ENCODE measurements at places on chromosomes 5 and 9. TPM values are rescaled to one million over a fixed set of nuclear protein-coding genes. Genes with fewer than 3 reads are reported as not detected.

GRCh38 chr9:98144076-98144475 lies 25.1 kb upstream of the TRIM14 start:
- no peak for DNase-seq

DNA sequence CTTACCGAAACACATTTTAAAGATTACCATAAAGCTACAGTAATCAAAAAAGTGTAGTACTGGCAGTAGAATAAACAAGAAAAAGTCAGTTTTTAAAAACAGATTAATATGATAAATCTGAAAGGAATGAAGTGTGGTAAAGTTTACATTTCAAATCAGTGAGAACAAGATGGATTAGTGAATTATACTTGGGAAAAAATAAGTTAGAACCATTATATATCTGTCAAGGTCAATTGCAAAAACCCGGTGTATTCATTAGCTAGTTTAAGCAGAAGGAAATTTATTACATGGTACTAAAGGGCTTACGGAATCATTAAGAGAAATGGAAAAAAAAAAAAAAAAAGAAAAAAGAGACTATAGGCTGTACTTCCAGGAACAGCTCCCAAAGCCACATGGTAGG lies 164.3 kb downstream of the MUSK start:
- DNase-seq = no peak

- DNase-seq = no peak
Observed at GRCh38 chr5:28104080-28104479, 1065.7 kb upstream of the CDH9 start.

- DNase-seq = peak; percentile 81
Observed at GRCh38 chr9:33025572-33026342, 684 bp downstream of the DNAJA1 start.

DNA sequence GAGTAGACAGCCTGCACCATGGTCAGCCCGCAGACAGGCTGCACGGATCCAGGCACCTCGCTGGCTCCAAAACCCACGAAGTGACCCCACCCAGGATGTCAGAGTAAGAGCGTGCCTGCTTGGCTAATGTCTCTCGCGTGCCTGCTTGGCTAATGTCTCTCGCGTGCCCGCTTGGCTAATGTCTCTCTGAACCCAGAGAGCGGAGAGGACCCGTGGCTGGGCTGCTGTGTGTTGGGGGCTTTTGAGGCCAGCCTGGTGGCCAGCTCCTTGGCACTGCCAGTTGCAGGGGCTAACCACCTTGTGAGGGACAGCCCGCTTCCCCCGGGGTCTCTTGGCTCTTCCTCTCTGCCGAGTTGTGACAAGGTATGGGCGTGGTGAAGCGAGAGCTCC lies 8.9 kb upstream of the RXRA start:
- DNase-seq = no peak

DNA sequence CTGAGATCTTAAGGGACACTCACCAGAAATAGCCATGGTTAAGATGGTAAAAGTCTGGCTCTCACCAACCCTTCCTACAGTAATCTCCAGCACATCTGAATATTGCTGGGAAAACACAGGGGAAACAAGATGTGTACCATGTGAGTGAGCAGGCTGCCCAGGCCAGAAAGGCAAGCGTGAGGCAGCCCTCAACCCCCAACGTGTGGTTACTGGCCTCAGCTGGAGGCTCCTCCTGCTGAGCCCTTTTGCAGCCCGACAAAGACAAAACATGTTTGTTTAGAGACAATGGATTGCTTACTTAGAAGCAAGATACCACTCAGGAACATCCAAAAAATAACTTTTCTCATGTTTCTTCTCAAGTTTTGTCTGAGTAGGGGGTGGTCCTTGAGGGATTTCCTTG lies 16.6 kb downstream of the ZFP62 start:
- no peak for DNase-seq

- no peak for DNase-seq
Observed at GRCh38 chr9:114244570-114244969, 78.3 kb upstream of the ORM1 start.

- DNase-seq = no peak
Observed at GRCh38 chr5:156681265-156681664, 168.8 kb upstream of the PPP1R2B start.

DNA sequence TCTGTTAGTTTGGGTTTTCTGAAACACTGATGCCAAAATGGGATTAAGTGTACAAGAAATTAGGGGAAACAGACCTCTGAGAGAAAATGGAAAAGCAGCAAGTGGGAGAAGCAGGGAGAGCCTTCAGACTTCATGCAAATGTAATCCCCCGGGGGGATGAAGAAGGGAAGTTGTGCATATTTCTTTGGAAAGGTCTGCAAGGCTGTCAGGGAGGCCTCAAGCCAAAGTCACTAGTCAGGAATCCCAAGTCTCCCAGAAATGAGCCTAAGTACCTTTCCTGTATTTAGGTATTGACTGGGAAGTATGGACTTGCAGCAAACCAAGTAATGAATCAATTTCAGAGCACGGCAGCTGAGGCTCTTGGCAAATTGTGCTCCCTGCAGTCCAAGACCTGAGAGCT lies 2.2 kb downstream of the FTMT start:
- DNase-seq = no peak

DNA sequence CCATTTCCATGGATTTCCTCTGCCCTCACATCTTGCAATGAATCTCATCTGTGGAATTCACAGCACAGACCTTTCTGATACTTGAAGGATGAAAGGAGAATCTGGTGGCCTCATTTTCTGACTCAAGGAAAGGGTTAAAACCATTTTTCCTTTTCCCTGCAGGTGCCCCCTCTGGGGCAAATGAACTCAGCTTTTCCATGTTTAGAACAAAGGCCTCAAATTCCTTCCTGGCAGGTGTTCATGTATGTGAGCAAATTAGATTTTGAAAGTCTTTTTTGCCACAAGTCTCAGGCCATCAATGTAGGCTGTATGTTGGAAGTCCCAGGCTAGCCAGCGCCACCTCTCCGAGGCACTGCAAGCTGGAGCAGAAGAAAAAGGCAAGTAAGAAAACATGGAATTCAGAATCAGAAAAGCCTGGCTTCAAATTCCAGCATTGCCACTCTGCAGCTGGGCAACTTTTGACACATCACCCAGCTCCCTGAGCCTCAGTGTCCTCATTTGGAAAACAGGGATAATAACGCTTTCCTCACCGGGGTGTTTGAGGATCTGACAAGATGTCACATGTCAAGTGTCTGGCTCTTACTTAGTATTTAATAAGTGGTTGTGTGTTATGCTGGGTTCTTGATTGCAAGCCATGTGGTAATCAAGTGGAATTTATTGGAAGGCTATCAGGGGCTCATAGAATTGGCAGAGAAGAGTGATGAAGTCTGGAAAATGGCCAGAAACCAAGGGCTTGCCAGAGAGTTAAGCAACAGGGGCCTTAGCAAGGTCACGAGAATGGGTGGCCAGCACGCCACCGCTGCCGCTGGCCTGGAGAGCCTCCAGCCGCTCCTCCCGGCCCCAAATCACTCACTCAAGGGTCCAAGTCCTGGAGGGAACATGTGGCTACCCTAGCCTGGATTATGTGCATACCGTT lies 48.4 kb upstream of the SMIM23 start:
- no peak for DNase-seq

DNA sequence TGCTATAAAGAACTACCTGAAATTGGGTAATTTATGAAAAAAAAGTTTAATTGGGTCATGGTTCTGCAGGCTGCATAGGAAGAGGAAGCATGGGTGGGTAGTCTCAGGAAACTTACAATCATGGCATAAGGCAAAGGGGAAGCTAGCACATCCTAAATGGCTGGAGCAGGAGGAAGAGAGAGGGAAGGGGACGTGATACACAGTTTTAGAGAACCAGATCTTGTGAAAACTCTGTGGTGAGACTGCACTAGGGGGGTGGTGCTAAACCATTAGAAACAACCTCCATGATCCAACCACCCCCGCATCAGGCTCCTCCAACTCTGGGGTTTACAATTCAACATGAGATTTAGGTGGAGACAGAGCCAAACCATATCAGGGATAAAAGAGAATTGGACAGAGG lies 624.2 kb downstream of the PRR16 start:
- DNase-seq = no peak

- no peak for DNase-seq
Observed at GRCh38 chr5:157372472-157372822, 87.6 kb upstream of the NIPAL4 start.

SPATA31A3 gene
- total RNA-seq = not detected

TAS2R1 gene
- total RNA-seq = not detected

TAL2 gene
- total RNA-seq = 0.39 TPM

CCDC171 gene
- 1.9 TPM for total RNA-seq

All from activated CD8-positive, alpha-beta T cell treated with anti-CD3 and anti-CD28 coated beads, Interleukin-2, amount 10 ng/mL, durations not matched to agents 7 days and 5 days (primary cell).